ENCODE measurements at places on chromosomes 4 and X. TPM values are rescaled to one million over a fixed set of nuclear protein-coding genes. Genes with fewer than 3 reads are reported as not detected.

The DMRTC1B gene
- total RNA-seq: 2.6 TPM

- DNase-seq: no peak
- H3K4me1 ChIP-seq: no peaks in the 10 kb centered on the region
- H3K27ac ChIP-seq: no peak overlapping the region
- H3K27me3 ChIP-seq: no peaks in the 10 kb centered on the region
- no peaks in the 10 kb centered on the region for H3K36me3 ChIP-seq
Measured at GRCh38 chr4:4618847-4619246, 77.0 kb upstream of the STX18 start.

DNA sequence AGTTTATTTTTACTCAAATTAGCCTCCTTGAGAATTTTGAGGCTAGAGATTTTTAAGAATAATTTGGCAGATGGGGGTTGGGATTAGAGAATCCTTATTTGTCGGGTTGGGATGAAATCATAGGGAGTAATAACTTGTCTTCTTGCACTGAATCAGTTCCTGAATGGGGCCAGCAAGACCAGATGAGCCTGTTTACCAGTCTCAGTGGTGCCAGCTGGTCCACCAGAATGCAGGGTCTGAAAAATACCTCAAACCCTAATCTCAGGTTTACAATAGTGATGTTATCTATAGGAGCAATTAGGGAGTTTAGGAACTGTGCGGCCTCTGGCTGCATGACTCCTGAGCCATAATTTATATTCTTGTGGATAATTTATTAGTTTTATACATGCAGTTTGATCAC, 705.9 kb upstream of the AGA start:
- no peak for DNase-seq
- no peaks in the 10 kb centered on the region for H3K27me3 ChIP-seq
- H3K4me1 ChIP-seq: no peaks in the 10 kb centered on the region
- no peak overlapping the region for H3K27ac ChIP-seq
- H3K36me3 ChIP-seq: no peaks in the 10 kb centered on the region

GRCh38 chr4:159048166-159048886, 54.6 kb upstream of the RAPGEF2 start:
- peak overlapping the region; percentile 23 for H3K4me3 ChIP-seq
- peak; percentile 72 for DNase-seq
- no peaks in the 10 kb centered on the region for H3K4me1 ChIP-seq
- no peaks in the 10 kb centered on the region for H3K27me3 ChIP-seq

The PHEX gene
- total RNA-seq: not detected

GRCh38 chr4:82797405-82798111, 1.0 kb downstream of the SCD5 start:
- no peaks in the 10 kb centered on the region for H3K36me3 ChIP-seq
- no peaks in the 10 kb centered on the region for H3K4me1 ChIP-seq
- no peaks in the 10 kb centered on the region for H3K27me3 ChIP-seq
- peak; percentile 33 for DNase-seq

GRCh38 chr4:87270144-87270543, 49.7 kb upstream of the KLHL8 start:
- H3K4me1 ChIP-seq: no peaks in the 10 kb centered on the region
- H3K27ac ChIP-seq: no peak overlapping the region
- H3K27me3 ChIP-seq: no peaks in the 10 kb centered on the region
- no peaks in the 10 kb centered on the region for H3K36me3 ChIP-seq

The UGT2A3 gene
- total RNA-seq: 28.1 TPM

DNA sequence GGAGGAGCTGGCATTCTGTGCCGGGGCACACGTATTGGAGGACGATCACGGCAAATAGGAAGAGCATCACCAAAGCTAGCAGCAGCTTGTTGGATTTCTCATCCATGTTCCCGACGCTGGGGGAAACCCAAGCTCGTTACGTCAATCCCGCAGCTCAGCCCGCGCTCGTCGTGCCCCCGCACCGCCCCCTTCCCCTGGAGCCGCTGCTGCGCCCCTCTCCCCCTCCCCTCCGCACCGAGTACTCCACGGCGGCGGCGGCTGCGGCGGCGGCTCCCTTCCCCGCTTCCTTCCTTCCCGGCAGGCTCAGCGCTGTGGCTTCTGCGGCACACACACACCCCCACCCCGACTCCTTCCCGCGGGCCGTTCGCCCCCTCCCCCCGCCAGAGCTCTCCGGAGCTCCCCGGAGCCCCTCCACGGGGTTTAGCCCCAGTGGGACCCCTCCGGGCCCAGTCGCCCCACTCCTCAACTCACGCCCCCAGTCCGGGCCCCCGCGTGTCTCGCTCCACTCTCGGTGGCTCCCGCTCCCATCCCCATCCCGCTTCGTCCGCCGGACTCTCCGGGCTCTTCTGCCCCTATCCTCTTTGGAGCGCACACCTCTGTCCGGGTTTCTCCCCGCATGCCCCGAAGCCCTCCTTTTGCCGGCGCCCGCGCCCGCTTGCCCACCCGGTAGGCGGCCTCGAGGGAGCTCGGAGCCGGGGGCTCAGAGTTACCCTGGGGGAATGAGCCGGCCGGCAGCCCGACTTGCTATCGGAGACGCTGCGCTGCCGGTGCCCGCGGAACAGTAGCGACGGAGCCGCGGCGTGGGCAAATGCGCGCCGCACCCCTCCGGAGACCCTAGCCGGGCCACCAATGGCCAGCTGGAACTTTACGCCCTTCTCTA, 978 bp downstream of the HS6ST2 start:
- no peaks in the 10 kb centered on the region for H3K4me1 ChIP-seq
- peaks cover 19% of the 10 kb centered on the region for H3K27me3 ChIP-seq
- H3K27ac ChIP-seq: no peak overlapping the region
- DNase-seq: peak; percentile 66

DNA sequence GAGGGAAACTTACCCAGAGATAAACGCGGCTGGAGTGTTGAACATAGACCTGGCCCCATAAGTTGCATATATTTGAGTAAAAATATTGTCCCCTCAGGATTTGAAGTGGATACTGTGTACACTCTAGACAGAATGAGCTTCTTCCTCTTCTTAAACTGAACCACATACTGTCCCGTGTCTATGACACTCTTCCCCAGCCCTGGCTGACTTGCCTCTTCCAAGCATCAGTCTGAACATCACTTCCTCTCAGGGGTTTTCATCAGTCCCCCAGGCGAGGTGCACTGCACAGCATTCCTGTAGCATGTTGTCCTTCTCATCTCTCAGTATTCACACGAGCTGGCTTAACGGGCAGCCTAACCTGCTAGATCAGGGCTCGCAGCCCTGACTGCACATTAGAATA, 80.5 kb upstream of the TMEM150C start:
- no peak overlapping the region for H3K4me3 ChIP-seq
- H3K27ac ChIP-seq: no peak overlapping the region
- no peaks in the 10 kb centered on the region for H3K27me3 ChIP-seq
- H3K36me3 ChIP-seq: no peaks in the 10 kb centered on the region

The CCDC120 gene
- 5.4 TPM for total RNA-seq

GRCh38 chr4:150315175-150315574, 236.9 kb downstream of the DCLK2 start:
- H3K4me1 ChIP-seq: no peaks in the 10 kb centered on the region
- no peaks in the 10 kb centered on the region for H3K27me3 ChIP-seq
- DNase-seq: no peak
- H3K27ac ChIP-seq: no peak overlapping the region

DNA sequence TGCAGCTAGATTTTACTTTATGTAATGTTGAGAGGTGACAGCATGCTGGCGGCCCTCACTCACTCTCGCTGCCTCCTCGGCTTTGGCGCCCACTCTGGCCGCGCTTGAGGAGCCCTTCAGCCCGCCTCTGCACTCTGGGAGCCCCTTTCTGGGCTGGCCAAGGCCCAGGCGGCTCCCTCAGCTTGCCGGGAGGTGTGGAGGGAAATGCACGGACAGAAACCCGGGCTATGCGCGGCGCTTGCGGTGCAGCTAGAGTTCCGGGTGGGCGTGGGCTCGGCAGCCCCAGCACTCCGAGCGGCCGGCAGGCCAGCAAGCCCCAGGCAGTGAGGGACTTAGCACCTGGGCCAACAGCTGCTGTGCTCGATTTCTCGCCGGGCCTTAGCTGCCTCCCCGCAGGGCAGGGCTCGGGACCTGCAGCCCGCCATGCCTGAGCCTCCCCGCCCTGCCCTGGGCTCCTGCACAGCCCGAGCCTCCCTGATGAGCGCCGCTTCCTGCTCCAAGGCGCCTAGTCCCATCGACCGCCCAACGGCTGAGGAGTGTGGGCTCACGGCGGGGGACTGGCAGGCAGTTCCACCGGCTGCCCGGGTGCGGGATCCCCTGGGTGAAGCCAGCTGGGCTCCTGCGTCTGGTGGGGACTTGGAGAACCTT, 128.7 kb downstream of the GASK1B start:
- H3K27me3 ChIP-seq: no peaks in the 10 kb centered on the region
- no peak overlapping the region for H3K4me3 ChIP-seq
- no peaks in the 10 kb centered on the region for H3K4me1 ChIP-seq
- H3K36me3 ChIP-seq: no peaks in the 10 kb centered on the region

The MGAT4D gene
- 0.43 TPM for total RNA-seq

DNA sequence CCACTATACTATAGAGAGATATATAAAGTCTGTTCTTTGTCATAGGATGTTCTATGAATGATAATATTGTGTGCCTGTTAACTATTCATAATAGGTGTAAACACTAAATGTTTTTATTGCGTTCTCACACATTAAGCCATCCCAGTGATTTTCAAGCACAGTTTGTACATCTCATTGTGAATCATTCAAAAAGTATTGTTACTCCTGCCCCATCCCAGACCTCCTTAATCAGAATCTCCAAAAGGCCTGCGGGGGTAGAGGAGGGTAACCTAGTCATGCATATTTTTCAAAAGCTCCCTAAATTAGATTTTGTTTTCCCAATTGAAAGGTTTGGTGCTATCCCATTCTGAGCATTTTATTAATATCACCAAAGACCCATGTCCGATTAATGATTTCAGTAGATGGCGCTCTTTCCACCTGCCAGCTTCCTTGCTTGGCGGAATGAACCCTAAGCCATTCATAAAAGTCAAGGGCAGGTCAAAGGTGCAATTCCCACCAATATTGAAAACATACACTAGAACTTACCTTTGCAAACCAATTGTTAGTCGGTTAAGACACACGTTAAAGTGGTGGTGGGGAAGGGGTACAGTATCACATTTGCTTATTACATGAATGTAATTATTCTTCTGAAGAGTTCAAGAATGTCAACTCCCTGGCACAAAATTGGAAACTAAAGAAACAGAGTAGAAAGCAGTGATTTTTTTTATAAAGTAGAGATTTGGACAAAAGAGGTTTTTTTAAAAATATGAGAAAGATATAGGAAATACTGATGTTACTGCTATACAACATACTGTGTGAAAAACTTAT, 5.8 kb upstream of the TET2 start:
- no peaks in the 10 kb centered on the region for H3K36me3 ChIP-seq
- no peak for DNase-seq
- no peak overlapping the region for H3K4me3 ChIP-seq
- no peaks in the 10 kb centered on the region for H3K4me1 ChIP-seq

The KDR gene
- 6.4 TPM for total RNA-seq

GRCh38 chrX:140298960-140299825, 205.7 kb downstream of the SOX3 start:
- H3K4me3 ChIP-seq: no peak overlapping the region
- H3K36me3 ChIP-seq: no peaks in the 10 kb centered on the region
- no peaks in the 10 kb centered on the region for H3K27me3 ChIP-seq
- no peaks in the 10 kb centered on the region for H3K4me1 ChIP-seq
- no peak for DNase-seq
- H3K27ac ChIP-seq: no peak overlapping the region

- no peaks in the 10 kb centered on the region for H3K4me1 ChIP-seq
- H3K27me3 ChIP-seq: peaks cover 5% of the 10 kb centered on the region
- no peaks in the 10 kb centered on the region for H3K36me3 ChIP-seq
Measured at GRCh38 chrX:29813174-29813573, 402.2 kb upstream of the MAGEB2 start.

DNA sequence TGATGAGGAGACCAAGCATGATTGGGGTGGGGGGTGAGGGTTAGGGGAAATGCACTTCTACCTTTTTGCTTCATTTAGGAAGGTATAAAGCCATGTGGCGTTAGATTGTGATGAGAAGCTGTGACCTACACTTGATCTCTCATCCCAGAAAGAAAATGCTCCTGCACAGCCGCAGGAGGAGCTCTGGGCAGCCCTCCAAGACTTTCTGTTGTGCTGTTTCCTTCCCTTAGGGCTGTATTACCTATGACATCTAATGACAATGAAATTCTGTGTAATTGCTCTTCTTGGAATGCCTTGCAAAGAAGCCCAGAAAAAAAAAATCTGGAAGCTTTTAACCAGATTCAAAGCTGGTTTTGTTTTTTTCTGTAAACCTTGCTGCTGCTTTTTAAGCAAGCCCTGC, 13.4 kb downstream of the PRPS2 start:
- H3K4me3 ChIP-seq: no peak overlapping the region
- H3K36me3 ChIP-seq: no peaks in the 10 kb centered on the region
- H3K27ac ChIP-seq: no peak overlapping the region

GRCh38 chr4:60743654-60744053, 456.5 kb upstream of the ADGRL3 start:
- no peak overlapping the region for H3K27ac ChIP-seq
- H3K4me1 ChIP-seq: no peaks in the 10 kb centered on the region
- no peaks in the 10 kb centered on the region for H3K36me3 ChIP-seq
- DNase-seq: no peak
- no peaks in the 10 kb centered on the region for H3K27me3 ChIP-seq

GRCh38 chr4:80705311-80705710, 325.2 kb upstream of the BMP3 start:
- no peak overlapping the region for H3K27ac ChIP-seq
- no peaks in the 10 kb centered on the region for H3K4me1 ChIP-seq
- DNase-seq: no peak

GRCh38 chr4:102780476-102781144, 19.8 kb upstream of the MANBA start:
- no peak overlapping the region for H3K27ac ChIP-seq
- DNase-seq: no peak
- no peaks in the 10 kb centered on the region for H3K36me3 ChIP-seq
- H3K4me3 ChIP-seq: no peak overlapping the region

Data from pancreas (tissue), 10 donors.